AG04450 (cell line): ENCODE measurements at places on chromosomes 4 and X. TPM values are rescaled to one million over a fixed set of nuclear protein-coding genes. Genes with fewer than 3 reads are reported as not detected.
A peak's percentile ranks its signal among the peaks of the same experiment; 100 is the strongest.

- DNase-seq, result peak; percentile 60
These were observed 1.4 kb downstream of the ANKRD17 start for GRCh38 chr4:73257234-73257633.

- no peak for DNase-seq
These were observed 25.8 kb downstream of the ARSD start for GRCh38 chrX:2903366-2903765.

DNA sequence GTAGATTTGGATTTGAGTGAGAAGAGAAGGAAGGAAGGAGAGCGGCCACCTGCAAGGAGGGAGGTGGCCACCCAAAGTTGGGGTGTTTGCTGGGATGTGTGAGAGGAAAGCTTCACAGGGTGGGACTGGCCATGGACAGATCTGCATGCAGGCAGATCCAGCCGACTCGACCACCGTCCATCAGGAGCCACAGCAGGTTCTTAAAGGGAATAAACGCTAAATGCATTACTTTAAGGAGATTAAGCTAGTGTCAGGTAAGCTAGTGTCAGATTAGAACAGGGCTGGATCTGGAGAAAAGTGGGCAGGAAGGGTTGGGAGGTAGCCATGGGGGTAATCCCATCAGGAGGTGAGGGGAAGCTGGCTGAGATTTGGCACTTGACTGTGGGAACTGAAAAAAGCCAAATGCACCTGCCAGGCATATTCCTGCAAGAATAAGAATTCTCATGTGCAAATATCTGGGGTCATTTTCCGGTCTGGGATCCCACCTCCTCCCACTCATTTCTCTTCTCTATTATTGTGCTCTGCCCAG lies 79.6 kb downstream of the MGST2 start:
- DNase-seq, result no peak

- DNase-seq, result no peak
These were observed 175.6 kb upstream of the GPC4 start for GRCh38 chrX:133590703-133591505.

- no peak for DNase-seq
These were observed 9.9 kb downstream of the LARP7 start for GRCh38 chr4:112646632-112647537.

DNA sequence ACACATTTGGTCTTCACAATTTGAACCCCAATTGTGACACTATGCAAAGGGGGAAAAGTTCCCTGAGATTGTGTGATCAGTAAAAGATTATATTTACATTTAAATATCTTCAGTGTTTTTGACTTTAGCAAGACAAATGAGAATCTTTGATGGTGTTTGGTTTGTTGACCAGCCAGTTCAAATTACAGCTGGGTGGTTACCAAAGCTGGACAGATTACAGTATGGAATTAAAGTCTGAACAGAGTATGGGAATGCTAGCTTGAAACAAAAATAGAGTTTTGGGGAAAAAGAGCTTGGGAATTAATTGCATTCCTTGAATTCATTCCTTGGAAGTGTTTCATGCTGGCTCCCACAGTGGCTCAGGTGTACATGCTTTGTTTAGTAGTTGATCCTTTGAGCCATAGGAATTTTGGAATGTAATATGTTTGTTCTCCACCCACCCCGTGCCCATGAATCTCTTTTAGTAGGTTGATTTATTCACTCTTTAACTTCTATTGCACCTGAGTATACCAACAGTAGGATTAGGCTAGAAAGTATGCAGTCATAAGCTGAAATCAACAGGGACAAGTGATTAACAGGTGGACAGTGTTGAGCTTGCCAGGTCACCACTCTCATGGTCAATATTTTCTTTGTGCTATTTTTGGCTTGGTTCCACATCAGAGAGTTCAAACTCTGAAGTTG lies 81.1 kb upstream of the HELT start:
- DNase-seq, result no peak

- DNase-seq, result no peak
These were observed 35.1 kb downstream of the PSAPL1 start for GRCh38 chr4:7399440-7400234.

GRCh38 chr4:101367201-101367600 lies 19.9 kb upstream of the PPP3CA start:
- DNase-seq, result peak; percentile 76

DNA sequence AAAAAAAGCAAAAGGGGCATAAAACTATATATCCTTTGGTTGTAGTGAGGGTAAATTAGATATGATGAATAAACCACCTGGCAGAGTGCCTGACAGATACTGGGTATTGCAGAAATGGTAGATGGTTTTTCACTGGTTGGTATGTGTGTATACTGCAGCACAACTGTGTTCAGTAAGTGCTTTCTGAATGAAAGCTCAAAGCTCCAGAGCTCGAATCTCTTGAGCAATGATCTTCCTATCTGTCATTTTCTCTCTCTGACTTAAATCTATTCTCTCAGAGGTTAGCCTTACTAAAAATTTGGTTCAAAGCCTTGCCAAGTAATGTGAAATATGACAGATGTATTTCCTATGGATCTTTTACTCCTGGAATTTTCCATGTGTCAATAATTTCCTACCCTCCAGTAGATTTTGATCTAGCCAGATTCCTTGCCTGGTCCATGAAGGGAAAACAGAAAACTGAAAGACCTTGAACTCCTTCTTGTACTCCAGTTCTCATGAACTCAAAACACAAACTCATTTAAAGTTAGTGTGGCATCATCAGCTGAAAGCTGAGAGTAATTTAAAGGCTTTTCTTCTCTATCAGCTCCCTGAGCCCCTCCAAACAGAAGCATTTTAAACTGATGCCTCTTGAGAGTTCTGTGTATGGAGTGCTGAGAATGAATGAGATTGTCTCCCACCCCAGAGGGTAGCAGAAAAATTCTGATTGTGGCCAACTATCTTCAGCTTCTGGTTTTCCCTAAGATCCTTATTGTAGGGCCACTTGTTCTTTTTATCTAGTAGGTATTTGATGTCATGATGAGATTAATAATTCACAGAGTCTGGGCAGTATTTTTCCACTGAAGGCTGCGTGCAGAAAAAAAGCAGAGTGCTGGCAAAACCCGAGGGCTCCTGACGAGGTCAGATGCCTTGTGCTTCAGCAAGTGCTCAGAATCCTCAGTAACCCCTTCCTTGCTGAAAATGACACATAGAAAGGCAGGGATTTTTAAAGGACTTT lies 363.4 kb upstream of the BOD1L1 start:
- DNase-seq, result no peak

GRCh38 chrX:133555782-133556458 lies 140.6 kb upstream of the GPC4 start:
- no peak for DNase-seq

- no peak for DNase-seq
These were observed 44.9 kb downstream of the ZNF182 start for GRCh38 chrX:47958761-47959342.

DNA sequence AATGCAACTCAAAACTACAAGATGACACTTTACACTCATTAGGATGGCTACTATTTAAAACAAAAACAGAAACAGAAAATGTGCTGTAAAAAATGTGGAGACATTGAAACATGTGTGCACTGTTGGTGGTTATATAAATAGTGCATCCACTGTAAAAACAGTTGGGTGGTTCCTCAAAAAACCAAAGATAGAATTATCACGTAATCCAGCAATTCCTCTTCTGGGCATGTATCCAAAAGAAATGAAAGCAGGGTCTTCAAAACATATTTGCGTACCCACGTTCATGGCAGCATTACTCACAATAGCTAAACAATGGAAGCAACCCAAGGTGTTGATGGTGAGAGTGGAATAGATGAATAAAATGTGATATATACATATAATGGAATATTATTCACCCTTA lies 967.2 kb downstream of the TRAM1L1 start:
- no peak for DNase-seq

- DNase-seq, result no peak
These were observed 91.9 kb upstream of the PAGE3 start for GRCh38 chrX:55356609-55357008.

- DNase-seq, result no peak
These were observed at the start of gene DTHD1 for GRCh38 chr4:36281384-36282106. DTHD1 (plus strand) TSS chr4:36281616; CDS start chr4:36281759, 143 bp downstream.

DNA sequence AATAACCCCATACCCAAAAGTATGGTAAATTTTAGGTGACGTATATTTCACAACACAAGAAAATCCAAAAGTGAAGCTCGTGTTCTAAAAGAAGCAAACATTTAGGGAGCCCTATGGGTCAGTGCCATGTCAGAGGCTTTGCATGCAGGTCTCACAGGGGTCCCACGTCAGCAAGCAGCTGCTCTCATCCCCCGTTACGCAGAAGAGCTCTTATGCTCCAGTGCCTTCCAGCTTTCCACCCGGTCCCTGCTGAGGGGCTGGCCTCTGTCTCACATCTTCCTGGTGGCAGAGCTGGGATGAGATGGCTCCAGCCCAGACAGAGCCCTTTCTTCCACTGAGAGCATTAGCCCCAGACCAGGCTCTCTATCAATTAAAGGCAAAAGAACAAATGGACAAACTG lies 82.0 kb downstream of the IRF2 start:
- DNase-seq, result no peak

DNA sequence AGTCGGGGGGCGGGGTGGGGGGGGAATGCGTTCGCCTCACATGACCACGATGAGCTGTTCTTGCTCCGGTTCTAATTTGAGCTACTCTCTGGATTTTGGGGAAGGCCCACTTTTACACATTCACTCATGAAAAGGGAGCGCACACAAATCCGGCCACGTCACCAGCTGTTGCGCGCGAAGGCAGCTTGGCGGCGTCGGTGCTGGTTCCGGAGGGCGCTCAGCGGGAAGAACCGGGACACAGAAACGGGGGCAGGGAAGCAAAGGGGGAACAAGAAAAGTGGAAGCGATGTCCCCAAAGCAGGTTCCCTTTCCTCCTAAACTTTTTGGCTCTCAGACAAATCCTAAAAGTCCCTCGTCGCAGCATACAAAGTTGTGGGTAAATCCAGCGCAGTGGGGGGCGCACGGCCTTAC lies 605 bp downstream of the ANXA5 start:
- peak; percentile 64 for DNase-seq

DNA sequence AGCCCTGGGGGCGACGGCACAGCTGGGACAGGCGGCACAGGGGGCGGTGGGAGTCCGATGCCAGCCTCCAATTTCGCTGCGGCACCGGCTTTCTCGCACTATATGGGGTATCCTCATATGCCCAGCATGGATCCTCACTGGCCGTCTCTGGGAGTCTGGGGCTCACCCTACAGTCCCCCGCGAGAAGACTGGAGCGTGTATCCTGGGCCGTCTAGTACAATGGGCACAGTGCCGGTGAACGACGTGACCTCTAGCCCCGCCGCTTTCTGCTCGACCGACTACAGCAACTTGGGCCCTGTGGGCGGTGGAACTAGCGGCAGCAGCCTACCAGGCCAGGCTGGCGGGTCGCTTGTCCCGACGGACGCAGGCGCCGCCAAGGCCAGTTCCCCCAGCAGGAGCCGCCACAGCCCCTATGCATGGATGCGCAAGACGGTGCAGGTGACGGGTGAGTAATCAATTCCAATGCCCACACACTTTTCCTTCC lies 500 bp downstream of the CDX4 start:
- DNase-seq, result no peak

DNA sequence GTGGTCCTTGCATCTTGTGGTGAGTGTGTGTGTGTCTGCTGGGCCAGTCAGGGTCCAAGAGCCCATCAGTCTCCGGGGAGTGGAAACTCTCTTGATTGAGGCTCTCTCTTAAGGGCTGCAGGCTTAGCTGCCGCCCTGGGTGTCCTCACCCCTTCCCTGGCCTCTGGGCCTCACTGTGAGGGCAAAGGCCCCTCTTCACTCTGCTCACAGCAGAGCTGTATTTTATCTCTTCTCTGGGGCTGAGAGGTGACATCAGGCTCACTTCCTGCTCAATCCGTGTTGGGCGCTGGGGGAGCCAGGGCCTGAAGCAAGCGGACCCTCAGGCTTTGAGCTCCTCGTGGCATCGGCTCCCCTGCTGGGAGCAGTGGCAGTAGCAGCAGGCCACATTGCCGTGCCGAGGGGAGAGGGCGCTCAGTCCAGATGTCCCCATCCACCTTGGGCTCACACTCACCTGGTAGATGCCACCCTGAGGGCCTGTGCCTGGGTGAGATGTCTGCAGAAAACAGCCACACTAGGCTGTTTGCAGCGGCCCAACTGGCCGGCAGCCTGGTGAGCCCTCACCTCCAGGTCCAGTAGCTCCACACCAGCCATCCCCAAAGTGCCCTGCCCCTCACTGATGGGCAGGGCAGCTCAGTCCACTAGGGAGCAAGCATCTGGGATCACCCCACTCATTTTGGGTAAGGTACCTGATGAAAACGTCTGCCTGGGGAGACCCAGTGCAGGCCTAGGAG lies 24.7 kb upstream of the PRPS1 start:
- no peak for DNase-seq

DNA sequence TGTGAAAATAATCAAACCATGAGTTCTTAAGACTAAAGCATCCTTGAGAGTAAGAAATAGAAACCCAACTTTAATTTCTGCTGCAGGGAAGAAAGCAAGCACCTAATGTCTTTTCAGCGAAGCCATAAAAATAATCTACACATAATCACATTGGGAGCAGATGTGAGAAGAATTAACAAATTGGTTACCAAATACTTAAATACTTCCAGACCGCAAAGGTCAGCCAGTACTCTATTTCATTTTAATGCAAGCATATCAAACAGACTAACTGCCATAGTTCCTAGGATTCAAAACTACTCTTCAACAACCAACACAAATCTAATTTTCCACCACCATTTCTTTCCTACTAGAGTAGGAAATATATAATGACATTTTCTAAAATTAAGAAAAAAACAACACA lies 144.8 kb upstream of the SLIT2 start:
- no peak for DNase-seq

- no peak for DNase-seq
These were observed 224.9 kb upstream of the PCDH7 start for GRCh38 chr4:30495251-30495650.

- DNase-seq, result no peak
These were observed 512 bp upstream of the TMEM131L start for GRCh38 chr4:153465615-153466080.

DNA sequence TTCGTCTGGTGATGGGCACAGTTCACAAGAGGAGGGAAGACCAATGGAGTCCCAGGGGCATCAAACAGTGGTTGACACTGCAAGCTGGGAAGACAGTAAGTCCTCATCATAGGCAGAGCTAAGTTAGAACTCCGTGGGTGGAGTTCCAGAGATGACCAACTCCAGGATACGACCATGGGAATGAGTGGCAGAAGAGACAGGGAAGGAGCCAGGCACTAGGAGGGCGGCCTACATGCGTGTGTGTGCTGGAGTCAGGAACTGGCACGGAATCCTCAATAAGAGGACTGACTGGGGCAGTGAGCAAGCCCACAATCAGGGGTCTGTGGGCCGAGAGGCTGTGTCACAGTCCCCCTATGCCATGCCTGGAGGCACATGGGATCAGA lies 30.4 kb upstream of the IRAK1 start:
- DNase-seq, result no peak

The NXT2 gene
- polyA plus RNA-seq, result 7.8 and 10.5 TPM in 2 replicates

The IL9R gene
- not detected in 2 replicates for polyA plus RNA-seq

The H2BW1 gene
- polyA plus RNA-seq, result not detected in 2 replicates

The FAM184B gene
- 0.07 and 0.09 TPM in 2 replicates for polyA plus RNA-seq

The SLC25A5 gene
- 227 and 233 TPM in 2 replicates for polyA plus RNA-seq

The ELF4 gene
- 17.7 and 18.3 TPM in 2 replicates for polyA plus RNA-seq

The TRO gene
- polyA plus RNA-seq, result 60.0 and 63.2 TPM in 2 replicates

The ADGRG2 gene
- polyA plus RNA-seq, result 0.04 TPM in 1 of 2 replicates, not detected in the other
